ENCODE measurements at places on chromosomes 2 and 18. TPM values are rescaled to one million over a fixed set of nuclear protein-coding genes. Genes with fewer than 3 reads are reported as not detected.

The ARID5A gene
- total RNA-seq = 16.2 TPM

The EFHD1 gene
- total RNA-seq = not detected

The TSGA10 gene
- 1.5 TPM for total RNA-seq

The NTSR2 gene
- not detected for total RNA-seq

The KCTD1 gene
- 5.4 TPM for total RNA-seq

The KLHL14 gene
- total RNA-seq = 0.98 TPM

The SPATA3 gene
- total RNA-seq = not detected

The TFCP2L1 gene
- not detected for total RNA-seq

The TWIST2 gene
- total RNA-seq = 0.54 TPM

The TUBA4B gene
- total RNA-seq = not detected

The FLACC1 gene
- total RNA-seq = 0.87 TPM

The GPBAR1 gene
- not detected for total RNA-seq

The TRAPPC8 gene
- total RNA-seq = 68.2 TPM

The ASXL3 gene
- under 0.01 TPM for total RNA-seq

The KLHL30 gene
- total RNA-seq = not detected

The CBLN2 gene
- total RNA-seq = not detected

The GALNT3 gene
- 0.11 TPM for total RNA-seq

The ASB18 gene
- total RNA-seq = not detected

The USP37 gene
- 11.7 TPM for total RNA-seq

The HADHA gene
- 187 TPM for total RNA-seq

The ABCG5 gene
- not detected for total RNA-seq

The ANKRD29 gene
- total RNA-seq = 6.2 TPM

The LOXHD1 gene
- 0.26 TPM for total RNA-seq

The RAPH1 gene
- total RNA-seq = 40.2 TPM

The C2orf66 gene
- total RNA-seq = 0.09 TPM

The PNO1 gene
- 9.4 TPM for total RNA-seq

All from dermis lymphatic vessel endothelial cell (primary cell).